Occipital lobe (tissue), 3 donors: ENCODE measurements at places on chromosomes 11 and 22. TPM values are rescaled to one million over a fixed set of nuclear protein-coding genes. Genes with fewer than 3 reads are reported as not detected.

The OR52R1 gene
- total RNA-seq = not detected

GRCh38 chr11:19366992-19367709 is 126.4 kb upstream of the E2F8 start:
- DNase-seq = no peak

- no peak for DNase-seq
Observed at GRCh38 chr11:93907901-93908300, 57.5 kb upstream of the VSTM5 start.

GRCh38 chr22:42688241-42689211 is 32.1 kb downstream of the A4GALT start:
- peak; percentile 17 for DNase-seq
